ENCODE measurements at places on chromosomes 11 and 22.

GRCh38 chr22:17911887-17912286 is 112.5 kb downstream of the MICAL3 start:
- DNase-seq = no peak

GRCh38 chr11:76415073-76415472 is 29.7 kb upstream of the EMSY start:
- no peak for DNase-seq

- DNase-seq = no peak
These were observed 1043.0 kb downstream of the TBC1D22A start for GRCh38 chr22:47805394-47805935.

DNA sequence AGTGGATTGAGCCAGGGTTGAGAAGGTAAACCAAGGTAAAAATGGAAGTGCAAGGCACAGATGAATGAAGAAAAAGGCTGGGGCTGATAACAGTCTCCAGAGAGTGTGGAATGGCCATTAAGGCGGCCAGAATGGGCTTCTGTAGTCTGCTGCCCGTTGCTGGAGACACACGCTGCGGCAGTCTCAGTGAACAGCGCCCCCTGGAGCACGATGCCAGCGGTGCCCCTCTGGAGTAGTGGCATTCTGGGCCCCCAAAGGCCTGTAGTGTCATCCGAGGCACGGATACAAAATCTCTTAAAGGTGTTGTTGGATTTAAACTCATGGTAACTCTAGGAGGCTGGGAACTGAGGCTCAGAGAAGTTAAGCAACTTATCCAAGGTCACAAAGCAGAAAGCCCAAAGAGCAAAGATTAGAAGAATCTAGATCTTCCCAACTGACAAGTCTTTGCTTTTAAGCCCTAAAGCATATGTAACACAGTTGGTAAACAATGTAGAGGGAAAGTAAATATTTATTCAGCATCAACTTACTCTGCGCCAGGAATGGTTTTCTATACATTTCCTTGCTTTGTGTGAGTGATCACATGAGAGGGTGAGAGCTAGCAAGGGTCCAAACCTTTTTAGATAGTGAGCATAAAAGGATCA is 18.2 kb downstream of the KCNJ1 start:
- DNase-seq = no peak

DNA sequence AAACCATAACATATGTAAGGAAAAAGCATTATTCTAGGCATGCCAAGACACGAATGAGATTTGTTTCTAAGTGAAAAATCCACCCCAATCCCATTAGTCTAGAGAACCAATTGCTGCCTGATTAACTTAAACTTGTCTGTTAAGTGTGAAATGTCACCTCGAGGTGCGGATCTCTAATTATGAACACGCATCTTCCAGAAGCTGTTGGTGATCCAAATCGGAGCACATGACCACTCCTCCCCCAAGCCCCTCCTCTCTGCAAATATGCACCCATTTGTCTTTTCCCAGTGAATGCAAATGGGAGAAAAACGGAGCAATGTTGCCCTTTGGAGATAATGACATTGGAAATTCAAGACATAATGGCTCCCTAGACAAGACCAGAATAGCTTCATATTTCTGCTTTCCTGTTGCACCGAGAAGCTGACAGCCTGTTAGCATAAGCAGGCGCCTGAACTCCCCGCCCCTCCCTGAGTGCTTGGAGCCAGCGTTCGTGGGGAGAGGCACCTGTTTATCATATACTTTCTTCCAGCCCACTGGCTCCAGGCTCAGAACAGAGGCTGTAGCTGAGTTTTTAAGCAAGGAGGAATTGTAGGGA is 6.0 kb upstream of the FXYD6 start:
- no peak for DNase-seq

GRCh38 chr11:88431675-88432341 is 94.3 kb upstream of the CTSC start:
- DNase-seq = no peak

DNA sequence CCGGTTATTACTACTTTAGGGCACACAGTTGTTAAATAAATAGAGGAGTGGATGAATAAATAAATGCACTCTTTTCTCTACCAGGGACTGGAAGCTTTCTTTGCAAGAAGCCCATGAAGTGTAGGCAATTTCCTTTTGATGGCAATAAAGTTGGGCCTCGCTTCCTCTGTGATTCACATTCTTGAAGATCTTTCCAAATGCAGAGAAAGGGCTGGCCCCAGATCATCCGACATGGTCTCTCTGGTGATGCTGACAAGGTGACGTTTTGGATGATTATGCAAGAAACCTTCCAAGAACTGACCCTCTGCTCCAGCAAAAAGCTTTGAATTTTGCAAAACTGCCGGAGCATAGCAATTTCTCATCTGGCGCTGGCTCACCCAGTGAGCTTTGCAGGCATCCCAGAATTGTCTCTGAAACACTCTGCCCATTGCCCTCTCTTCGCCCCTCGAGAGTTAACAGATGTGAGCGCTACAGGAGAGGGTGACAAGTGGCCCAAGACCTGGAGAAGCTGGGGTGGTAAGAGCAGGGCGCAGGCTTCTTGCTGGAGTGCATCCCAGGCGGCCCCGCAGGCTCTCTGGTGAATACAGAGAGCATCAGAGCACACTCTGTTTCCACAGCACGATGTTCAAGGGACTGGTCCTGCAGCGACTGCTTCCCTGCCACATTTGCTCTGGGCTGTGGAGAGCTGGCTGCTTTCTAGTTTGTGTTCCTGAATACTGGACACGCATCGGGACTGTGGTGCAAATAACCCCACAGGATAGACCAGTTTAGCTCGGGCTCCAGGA is 11.5 kb upstream of the IFT27 start:
- no peak for DNase-seq

- no peak for DNase-seq
These were observed 1256.1 kb upstream of the CNTN5 start for GRCh38 chr11:97764605-97765004.

DNA sequence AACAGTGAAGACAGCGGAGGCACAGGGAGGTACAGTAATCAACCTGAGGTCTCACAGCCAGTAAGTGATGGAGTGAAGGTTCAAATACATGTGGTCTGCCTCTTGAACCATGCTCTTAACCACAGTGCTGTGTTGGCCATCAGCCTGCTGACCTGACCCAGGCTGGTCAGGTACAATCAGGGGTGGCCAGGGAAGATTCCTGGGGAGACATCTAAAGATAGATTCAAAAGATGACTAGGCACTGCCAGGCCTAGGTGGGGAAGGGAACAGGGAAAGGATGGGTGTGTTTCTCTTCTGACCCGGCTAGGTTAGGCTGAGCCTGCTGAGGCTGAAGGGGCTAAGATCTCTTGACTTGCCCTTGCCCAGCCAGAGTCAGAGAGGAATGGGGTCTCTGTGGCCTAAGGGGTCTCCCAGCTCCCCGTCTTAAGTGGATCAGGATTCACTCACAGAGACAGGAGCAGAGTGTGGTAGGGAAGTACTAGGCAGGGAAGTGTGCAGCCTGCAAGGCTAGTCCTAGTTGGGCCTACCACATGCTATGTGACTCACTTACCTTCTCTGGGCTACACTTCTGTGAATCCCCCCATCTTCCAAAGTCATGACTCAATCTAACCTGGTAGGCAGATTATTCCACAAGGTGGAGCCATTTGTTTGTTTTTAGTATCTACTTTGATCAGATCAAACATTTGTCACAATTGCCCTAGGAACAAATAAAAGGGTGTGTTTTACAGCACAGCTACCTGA is 10.4 kb upstream of the SREBF2 start:
- no peak for DNase-seq

DNA sequence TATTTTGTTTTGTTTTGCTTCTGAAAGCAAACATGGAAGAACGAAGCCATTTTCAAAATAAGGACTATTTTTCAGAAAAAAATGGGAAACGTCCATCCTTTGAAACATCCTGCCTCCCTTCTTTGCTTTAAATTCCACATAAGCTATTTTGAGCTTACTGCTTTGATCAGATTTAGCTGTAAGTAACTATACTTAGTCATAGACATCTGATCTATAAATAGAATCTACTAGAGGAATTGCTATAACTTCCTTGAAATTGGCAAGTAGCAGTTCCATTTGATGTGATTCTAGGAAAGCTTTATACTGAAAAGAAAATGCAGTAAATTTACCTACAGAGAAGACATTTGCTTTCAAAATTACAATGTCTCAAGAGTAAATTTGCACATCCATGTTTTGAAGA is 305.8 kb downstream of the TTC28 start:
- no peak for DNase-seq

DNA sequence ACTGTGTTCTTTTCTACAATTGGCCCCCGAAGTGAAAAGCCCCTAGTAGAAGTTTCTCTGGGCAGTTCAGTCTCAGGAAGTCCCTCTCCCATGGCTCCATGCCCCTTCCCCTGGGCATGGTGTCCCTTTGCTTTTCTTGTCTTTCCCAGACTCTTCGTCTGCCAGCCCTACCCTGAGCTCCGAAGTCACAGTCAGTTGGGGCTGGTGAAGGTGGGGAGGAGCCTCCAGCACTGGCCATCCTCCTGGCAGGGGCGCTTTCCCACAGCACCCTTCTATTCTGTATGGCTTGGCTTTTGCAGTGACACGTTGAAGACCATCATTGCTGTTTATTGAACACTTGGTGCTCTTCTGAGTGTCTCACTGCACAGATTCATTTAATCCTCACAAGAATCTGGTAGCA is 195.1 kb upstream of the CADM1 start:
- no peak for DNase-seq

- no peak for DNase-seq
These were observed 5.8 kb upstream of the CEP295 start for GRCh38 chr11:93655581-93656255.

GRCh38 chr11:115471367-115471766 is 32.8 kb downstream of the CADM1 start:
- no peak for DNase-seq

GRCh38 chr11:75867778-75868374 is 52.9 kb downstream of the UVRAG start:
- DNase-seq = peak; percentile 52

DNA sequence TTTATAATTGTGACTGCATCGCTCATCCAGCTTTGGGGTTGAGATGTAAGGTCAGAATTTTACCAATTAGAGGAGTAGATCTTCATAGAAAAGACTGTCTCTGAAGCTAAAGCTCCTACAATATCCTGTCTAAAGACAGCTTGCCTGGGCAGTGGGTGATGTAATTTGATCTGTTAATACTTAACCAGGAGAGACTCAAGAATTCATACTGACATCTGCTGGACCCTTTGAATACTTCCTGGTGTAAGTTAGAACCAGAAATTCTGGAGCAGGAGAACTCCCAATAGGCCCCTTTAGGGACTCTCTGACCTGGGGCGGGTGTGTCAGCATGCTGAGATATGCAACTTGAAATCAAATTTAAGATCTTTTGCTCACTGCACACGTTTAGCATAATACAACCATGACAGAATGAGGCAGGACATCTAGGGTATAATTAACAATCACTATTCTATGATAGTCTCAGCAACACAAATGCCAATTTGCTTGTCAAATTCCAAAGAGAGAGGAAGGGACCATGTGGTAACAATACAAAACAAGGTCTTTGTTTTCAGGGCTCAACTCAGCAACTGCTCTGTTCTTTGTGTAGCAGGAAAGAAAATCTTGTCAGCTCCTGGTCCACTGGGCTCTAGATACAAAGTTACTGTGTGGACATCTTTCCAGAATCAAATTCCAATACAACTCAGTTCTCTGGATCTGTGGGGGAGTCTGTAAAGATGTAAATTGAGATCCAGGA is 143.9 kb downstream of the INSC start:
- DNase-seq = no peak

DNA sequence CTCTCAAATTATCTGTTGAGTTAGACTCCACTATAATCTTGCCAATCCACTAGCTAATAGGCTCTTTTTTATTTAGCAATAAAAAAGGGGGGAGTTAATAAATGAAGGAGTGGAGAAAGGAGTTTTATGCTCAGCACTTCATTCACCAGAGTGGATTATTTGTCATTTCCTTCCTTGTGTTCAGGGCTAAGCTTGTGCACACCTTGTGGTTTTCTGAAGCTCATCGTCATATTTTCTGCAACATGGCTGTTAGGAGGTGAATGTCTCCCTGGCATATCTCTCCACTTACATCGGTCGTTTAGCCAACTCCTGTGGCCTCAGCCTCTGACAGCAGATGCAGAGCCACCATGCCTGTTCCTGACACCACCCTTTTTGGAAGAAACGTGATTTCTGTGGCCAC is 83.9 kb upstream of the MTNR1B start:
- no peak for DNase-seq

DNA sequence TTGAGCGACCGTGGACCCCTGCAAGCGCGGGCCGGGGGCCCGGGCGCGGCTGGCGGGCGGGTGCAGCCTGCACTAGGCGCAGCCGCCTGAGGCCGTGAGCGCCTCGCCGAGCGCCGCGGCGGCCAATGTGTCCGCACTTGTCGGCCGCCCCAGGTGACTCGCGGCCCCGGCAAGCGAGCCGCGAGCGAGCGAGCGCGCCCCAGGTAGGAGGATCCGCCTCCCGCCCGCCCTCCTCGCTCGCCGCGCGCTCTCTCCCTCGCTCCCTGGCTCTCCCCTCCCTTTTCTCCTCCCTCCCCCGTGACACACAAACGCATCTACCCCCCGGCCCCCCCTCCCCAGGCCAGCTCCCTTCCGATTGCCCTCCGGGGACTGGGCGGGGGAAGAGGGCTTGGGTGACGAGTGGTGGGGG is at the start of gene WNT7B:
Gene WNT7B, minus strand, starts transcription at position 160 of the 409 bp plus-strand sequence. CDS start 408 bp downstream, outside the sequence.
- DNase-seq = no peak

DNA sequence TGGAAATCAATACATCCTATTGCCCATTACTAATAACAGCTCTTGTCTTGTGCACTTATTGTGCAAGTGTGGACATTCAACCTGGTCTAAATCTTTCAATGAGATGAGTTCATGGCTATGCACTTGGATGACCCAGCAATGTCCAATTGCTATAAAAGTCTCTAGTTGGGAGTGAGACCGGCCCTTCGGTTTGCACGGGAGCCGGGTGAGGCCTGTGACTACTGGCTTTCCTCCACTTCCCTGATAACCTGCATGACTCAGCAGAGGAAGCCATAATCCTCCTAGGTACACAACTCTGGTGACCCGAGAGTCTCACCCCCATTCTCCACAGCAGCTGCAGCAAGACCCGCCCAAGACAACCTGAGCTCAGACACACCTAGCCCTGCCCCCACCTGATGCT is 135.9 kb upstream of the PAX6 start:
- no peak for DNase-seq

DNA sequence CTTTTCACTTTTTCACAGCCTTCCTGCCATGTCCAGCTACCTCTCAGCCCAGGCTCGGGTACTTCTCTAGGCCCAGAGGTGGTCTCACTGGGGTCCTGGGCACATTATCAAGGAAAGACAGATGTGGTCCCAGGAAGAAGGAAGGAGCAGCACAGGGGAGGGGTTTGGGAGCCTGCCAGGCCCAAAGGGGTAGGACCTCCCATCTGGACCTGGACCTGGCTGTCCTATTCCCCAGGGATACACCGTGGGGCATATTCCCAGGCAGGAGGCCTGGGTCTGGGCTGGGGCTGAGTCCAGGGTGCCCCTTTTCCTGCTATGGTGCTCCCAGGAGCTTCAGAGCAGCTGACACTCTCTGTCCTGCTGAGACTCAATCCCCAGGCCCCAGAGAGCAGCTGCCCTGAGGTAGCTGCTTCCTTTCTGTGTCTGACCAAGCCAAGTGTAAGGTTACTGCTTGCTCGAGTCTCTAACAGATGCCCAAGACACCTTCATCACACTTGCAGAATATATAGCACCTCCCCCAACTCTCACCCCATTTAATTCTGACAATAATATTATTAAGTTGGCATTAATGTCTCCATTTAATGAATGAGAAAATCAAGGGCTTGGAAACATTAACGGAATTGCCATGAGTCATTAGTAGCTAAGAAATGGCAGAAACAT is 232.0 kb downstream of the BUD13 start:
- no peak for DNase-seq

GRCh38 chr11:126862664-126863243 is 137.8 kb downstream of the KIRREL3 start:
- DNase-seq = no peak

- DNase-seq = no peak
These were observed 58.2 kb upstream of the PRSS23 start for GRCh38 chr11:86741839-86742805.

Measured in glomerular endothelial cell (primary cell).